Prostate gland (tissue), 2 donors: ENCODE measurements at places on chromosomes 13 and 19. TPM values are rescaled to one million over a fixed set of nuclear protein-coding genes. Genes with fewer than 3 reads are reported as not detected.

The APOC4 gene
- not detected for total RNA-seq

DNA sequence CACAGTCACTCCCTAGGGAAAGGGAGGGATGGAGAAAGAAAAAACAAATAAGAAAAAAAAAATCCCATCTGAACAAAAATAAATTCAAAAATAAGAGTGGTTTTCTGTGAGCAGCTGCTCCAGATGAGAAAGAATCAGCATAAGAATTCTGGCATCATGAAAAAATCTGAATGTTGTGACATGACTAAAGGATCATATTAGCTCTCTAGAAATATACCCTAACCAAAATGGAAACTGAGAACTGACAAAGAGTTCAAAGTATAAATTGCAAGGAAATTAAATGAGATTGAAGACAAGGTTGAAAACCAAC lies 579.0 kb downstream of the UQCRFS1 start:
- H3K4me3 ChIP-seq, result no peak overlapping the region
- H3K27me3 ChIP-seq, result no peaks in the 10 kb centered on the region
- H3K27ac ChIP-seq, result no peak overlapping the region
- H3K36me3 ChIP-seq, result no peaks in the 10 kb centered on the region

The SULT2A1 gene
- total RNA-seq, result not detected

DNA sequence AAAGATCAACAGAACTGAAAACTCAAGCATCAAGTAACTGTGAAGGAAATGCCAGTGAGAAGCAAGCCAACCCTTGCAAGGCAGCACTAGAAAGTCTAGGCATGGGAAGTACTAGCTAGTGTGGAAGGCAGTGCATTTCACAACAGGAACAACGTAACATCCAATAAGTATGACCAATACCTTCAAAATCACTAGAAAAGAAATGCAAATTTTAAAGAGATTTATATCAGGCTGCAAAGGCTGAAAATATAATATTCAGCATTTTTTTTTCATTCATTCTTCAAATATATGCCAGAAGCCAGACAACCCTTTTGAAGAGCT lies 121.9 kb downstream of the DLEU7 start:
- H3K4me1 ChIP-seq, result no peaks in the 10 kb centered on the region
- no peak for DNase-seq
- H3K4me3 ChIP-seq, result no peak overlapping the region
- H3K27me3 ChIP-seq, result no peaks in the 10 kb centered on the region
- H3K36me3 ChIP-seq, result no peaks in the 10 kb centered on the region

The LRRC25 gene
- total RNA-seq, result 1.6 TPM

- H3K4me3 ChIP-seq, result no peak overlapping the region
- no peaks in the 10 kb centered on the region for H3K4me1 ChIP-seq
- DNase-seq, result no peak
- no peaks in the 10 kb centered on the region for H3K27me3 ChIP-seq
- peaks cover 17% of the 10 kb centered on the region for H3K36me3 ChIP-seq
Measured at GRCh38 chr19:2223959-2224358, 12.2 kb downstream of the PLEKHJ1 start.

GRCh38 chr13:43134868-43135267 lies 111.5 kb downstream of the DNAJC15 start:
- H3K4me1 ChIP-seq, result no peaks in the 10 kb centered on the region
- no peaks in the 10 kb centered on the region for H3K27me3 ChIP-seq
- H3K4me3 ChIP-seq, result no peak overlapping the region

The VSTM2B gene
- total RNA-seq, result not detected

DNA sequence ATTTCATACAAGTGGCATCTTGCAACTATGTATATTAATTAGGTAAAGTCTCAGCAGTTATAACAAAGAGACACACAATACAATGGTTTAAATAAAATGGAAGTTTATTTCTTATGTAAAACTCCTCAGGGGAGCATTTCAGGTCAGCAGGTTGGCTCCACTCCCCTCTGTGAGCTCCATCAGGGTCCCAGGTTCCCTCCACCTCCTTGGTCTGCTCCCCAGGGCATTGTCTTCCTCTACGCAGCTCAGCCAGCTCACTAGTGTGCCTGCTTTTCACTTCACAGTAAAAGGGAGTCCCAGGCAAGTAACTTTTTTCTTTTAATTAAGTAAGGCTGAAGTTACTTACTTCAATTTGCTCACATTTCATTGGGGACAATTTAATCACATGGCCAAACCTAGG lies 135.3 kb upstream of the FNDC3A start:
- no peaks in the 10 kb centered on the region for H3K27me3 ChIP-seq
- H3K36me3 ChIP-seq, result no peaks in the 10 kb centered on the region
- no peaks in the 10 kb centered on the region for H3K4me1 ChIP-seq
- no peak for DNase-seq
- no peak overlapping the region for H3K27ac ChIP-seq

The PLPPR3 gene
- total RNA-seq, result 0.27 TPM

The CYP4F2 gene
- total RNA-seq, result 22.5 TPM

The IGSF23 gene
- not detected for total RNA-seq

GRCh38 chr13:109314101-109314500 lies 472.3 kb downstream of the IRS2 start:
- H3K4me3 ChIP-seq, result no peak overlapping the region
- no peaks in the 10 kb centered on the region for H3K27me3 ChIP-seq
- no peaks in the 10 kb centered on the region for H3K36me3 ChIP-seq
- no peak for DNase-seq
- H3K27ac ChIP-seq, result no peak overlapping the region

The ZIC5 gene
- 0.09 TPM for total RNA-seq

- no peaks in the 10 kb centered on the region for H3K36me3 ChIP-seq
- H3K27me3 ChIP-seq, result no peaks in the 10 kb centered on the region
- H3K4me3 ChIP-seq, result no peak overlapping the region
- no peaks in the 10 kb centered on the region for H3K4me1 ChIP-seq
- DNase-seq, result no peak
Measured at GRCh38 chr13:50631041-50631440, 212.5 kb downstream of the DLEU7 start.

- no peaks in the 10 kb centered on the region for H3K27me3 ChIP-seq
- H3K27ac ChIP-seq, result peak within 1 kb of the TSS; percentile 95
- peak within 1 kb of the TSS; percentile 89 for H3K4me3 ChIP-seq
- peak; percentile 5 for DNase-seq
Measured at GRCh38 chr13:27171244-27171826, at the start of gene USP12. Gene USP12, minus strand, starts transcription at chr13:27171811. Its CDS starts 172 bp downstream, at chr13:27171639.

- H3K4me1 ChIP-seq, result no peaks in the 10 kb centered on the region
- H3K27ac ChIP-seq, result no peak overlapping the region
- H3K4me3 ChIP-seq, result no peak overlapping the region
- no peaks in the 10 kb centered on the region for H3K36me3 ChIP-seq
- DNase-seq, result no peak
Measured at GRCh38 chr13:52686376-52686775, 33.7 kb downstream of the SUGT1 start.

- H3K27me3 ChIP-seq, result no peaks in the 10 kb centered on the region
- H3K36me3 ChIP-seq, result peaks cover 9% of the 10 kb centered on the region
- DNase-seq, result no peak
- H3K27ac ChIP-seq, result no peak overlapping the region
- H3K4me3 ChIP-seq, result no peak overlapping the region
Measured at GRCh38 chr19:13954185-13954584, 1.9 kb downstream of the DCAF15 start.

The MBD3L3 gene
- total RNA-seq, result not detected

- H3K4me3 ChIP-seq, result no peak overlapping the region
- DNase-seq, result no peak
- H3K36me3 ChIP-seq, result no peaks in the 10 kb centered on the region
- H3K27ac ChIP-seq, result no peak overlapping the region
- H3K4me1 ChIP-seq, result no peaks in the 10 kb centered on the region
- H3K27me3 ChIP-seq, result no peaks in the 10 kb centered on the region
Measured at GRCh38 chr13:20353973-20354372, 121.9 kb upstream of the GJB6 start.

GRCh38 chr19:2064395-2064787 lies 13.3 kb upstream of the MKNK2 start:
- H3K36me3 ChIP-seq, result no peaks in the 10 kb centered on the region
- DNase-seq, result no peak
- no peaks in the 10 kb centered on the region for H3K27me3 ChIP-seq
- H3K27ac ChIP-seq, result peak overlapping the region; percentile 86
- peaks cover 24% of the 10 kb centered on the region for H3K4me1 ChIP-seq

GRCh38 chr13:45527699-45528462 lies 63.1 kb downstream of the COG3 start:
- no peak overlapping the region for H3K4me3 ChIP-seq
- no peaks in the 10 kb centered on the region for H3K4me1 ChIP-seq
- no peaks in the 10 kb centered on the region for H3K36me3 ChIP-seq
- H3K27me3 ChIP-seq, result no peaks in the 10 kb centered on the region
- H3K27ac ChIP-seq, result no peak overlapping the region
- no peak for DNase-seq

DNA sequence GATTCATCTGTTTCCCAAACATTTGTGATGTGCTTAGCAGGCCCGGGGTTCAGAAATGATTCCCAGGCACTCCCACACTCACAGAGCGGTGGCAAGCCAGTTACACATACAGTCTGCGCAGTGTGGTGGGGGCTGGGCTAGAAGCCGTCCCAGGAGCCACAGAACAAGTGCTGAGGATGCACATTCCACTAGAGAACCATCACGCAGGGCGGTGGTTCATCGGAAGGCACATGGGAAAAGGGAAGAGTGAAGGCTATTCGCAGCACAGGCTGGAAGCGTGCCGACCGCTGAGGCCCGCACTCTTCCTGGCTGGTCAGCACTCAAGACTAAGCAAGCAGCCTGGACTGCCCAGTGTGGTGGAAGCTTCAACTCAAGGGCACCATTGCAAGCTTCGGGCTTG lies 126.3 kb upstream of the SLC7A1 start:
- DNase-seq, result no peak
- no peak overlapping the region for H3K4me3 ChIP-seq
- H3K27ac ChIP-seq, result no peak overlapping the region
- no peaks in the 10 kb centered on the region for H3K36me3 ChIP-seq

DNA sequence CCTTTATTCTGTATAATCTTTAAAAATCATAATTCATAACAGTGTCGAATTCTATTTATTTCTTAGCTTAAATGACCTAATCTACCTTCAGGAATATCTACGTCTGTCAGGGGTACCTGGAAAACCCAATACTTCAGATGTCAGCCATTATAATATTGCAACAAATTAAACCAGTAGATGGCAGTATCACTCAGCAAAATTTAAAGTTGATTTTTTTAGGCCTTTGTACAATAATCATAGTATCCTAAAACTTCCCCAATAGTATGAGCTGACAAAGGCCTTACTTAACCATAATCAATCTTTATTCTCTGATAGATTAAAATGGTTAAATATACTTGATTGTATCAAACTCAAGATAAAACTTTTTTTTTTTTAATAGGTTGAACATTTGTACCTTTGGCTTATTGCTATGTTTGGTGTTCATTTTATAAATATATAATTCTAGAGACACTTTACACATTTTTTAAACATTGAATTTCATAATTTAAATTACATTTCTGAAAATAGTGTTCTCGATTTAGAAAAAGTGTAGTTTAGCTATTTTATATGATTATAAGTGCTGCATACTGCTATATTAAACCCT lies 830.2 kb upstream of the SPRY2 start:
- H3K4me1 ChIP-seq, result no peaks in the 10 kb centered on the region
- no peaks in the 10 kb centered on the region for H3K36me3 ChIP-seq
- H3K4me3 ChIP-seq, result no peak overlapping the region
- H3K27me3 ChIP-seq, result no peaks in the 10 kb centered on the region
- DNase-seq, result no peak
- H3K27ac ChIP-seq, result no peak overlapping the region

- H3K27ac ChIP-seq, result peak within 1 kb of the TSS; percentile 100
- H3K27me3 ChIP-seq, result no peaks in the 10 kb centered on the region
- H3K4me1 ChIP-seq, result peaks cover 40% of the 10 kb centered on the region
- H3K36me3 ChIP-seq, result no peaks in the 10 kb centered on the region
Measured at GRCh38 chr19:1248139-1248785, at the start of gene MIDN. Gene MIDN, plus strand, starts transcription at chr19:1248583. Its CDS starts 1,714 bp downstream, at chr19:1250297.
